ENCODE measurements at places on chromosomes 4 and X.

GRCh38 chr4:44118971-44119680, 329.5 kb downstream of the KCTD8 start:
- no peak for DNase-seq

GRCh38 chrX:105636667-105637066, 185.7 kb upstream of the NRK start:
- DNase-seq, result no peak

GRCh38 chr4:57548856-57549255, 438.7 kb upstream of the IGFBP7 start:
- DNase-seq, result no peak

DNA sequence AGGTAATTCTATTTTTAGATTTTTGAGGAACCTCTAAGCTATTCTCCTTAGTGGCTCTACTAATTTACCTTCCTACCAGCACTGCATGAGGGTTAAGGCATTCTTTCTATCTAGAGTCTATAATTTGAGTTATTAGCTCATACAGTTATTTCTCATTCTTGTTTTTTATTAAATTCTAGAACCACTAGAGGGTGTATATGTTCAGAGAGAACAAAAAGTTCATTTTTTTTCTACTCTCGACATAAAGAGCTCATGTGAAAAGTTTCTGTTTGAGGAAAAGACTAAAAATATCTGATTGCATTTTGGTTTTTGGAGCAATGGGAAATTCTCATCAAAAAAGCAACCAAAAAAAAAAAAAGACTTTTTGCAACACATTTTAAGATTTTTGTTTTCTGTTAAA, 57.0 kb upstream of the LRAT start:
- no peak for DNase-seq

- DNase-seq, result no peak
Measured at GRCh38 chr4:178553201-178553600, 1111.0 kb upstream of the AGA start.

DNA sequence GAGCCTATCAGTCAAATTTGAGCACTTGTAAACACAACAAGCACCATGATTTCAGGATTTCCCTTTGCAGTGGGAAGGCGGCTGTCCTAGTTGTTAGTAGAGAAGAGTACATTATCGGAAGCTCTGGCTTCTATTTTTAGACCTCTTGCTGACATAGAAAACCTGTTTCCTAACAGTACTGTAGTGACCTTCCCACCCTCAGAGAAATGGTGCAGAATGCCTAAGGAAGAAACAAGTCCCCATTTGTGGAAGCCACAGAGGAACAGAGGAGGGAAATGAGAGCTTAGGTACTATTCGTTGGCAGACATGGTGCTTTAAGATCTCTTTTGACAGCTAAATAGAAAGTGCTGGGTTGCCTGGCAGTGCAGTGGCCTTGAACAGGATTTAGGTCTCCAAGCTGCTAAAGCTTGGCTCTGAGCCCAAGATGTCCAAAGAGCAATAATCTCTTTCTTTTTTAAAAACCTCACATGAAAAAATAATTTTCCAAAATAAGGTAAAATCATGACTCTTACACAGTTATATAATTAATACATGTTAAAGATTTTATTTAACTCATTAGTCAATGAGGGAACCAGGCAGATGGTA, 24.9 kb downstream of the GLRA2 start:
- DNase-seq, result no peak

DNA sequence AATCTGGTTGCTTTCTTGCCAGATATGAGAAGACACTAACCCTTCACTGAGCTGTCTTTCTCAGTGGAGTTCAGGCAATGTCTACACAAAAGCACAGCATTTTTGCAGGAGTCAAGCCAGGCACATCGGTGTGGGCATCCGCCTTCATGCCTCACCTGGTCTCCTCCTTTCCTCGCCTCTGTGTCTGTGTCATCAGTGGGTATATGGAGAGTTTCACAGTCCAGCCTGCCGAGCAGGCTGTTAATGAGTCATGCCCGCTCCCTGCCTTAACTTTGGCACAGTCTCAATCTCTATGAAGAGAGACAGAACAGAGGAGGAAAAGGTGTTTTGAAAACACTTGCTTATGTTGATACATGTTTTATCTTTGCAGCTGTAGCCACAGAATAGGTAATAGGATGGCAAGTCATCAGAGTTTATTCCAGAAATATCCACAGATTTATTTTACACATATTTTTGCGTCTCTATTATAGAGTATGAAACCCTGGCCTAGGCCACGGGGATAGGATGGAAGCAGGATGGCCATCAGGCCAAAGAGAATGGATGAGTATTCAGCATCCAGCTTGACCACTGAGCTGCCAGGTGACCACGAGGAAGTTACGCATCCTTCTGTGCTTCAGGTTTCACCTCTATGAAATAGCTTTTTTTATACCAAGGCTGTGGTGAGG, 32.8 kb upstream of the MAML3 start:
- DNase-seq, result no peak

- DNase-seq, result no peak
Measured at GRCh38 chr4:110411574-110412011, 64.4 kb upstream of the ENPEP start.

- DNase-seq, result peak; percentile 77
Measured at GRCh38 chr4:26197018-26197779, 123.6 kb upstream of the RBPJ start.

DNA sequence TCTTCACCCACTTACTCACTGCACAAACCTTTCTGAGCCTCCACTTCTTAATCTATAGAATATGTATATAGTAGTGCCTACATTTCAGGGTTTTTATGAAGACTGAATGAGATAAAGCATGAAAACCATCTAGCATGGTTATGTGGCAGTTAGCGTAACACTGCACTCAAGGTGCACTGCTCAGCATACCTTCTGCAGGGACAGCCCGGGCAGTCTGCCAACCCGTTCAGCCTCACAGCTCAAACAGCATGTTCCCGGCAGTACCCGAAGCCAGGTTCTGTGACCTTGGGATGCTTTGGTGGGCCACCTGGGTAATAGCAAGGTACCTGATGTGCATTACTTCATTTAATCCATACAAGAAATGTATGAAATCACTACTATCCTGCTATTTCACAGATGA, 81.4 kb downstream of the DOCK11 start:
- DNase-seq, result no peak

- no peak for DNase-seq
Measured at GRCh38 chr4:117267317-117267716, 181.9 kb upstream of the TRAM1L1 start.

GRCh38 chr4:37922328-37922727, 31.4 kb downstream of the TBC1D1 start:
- no peak for DNase-seq

DNA sequence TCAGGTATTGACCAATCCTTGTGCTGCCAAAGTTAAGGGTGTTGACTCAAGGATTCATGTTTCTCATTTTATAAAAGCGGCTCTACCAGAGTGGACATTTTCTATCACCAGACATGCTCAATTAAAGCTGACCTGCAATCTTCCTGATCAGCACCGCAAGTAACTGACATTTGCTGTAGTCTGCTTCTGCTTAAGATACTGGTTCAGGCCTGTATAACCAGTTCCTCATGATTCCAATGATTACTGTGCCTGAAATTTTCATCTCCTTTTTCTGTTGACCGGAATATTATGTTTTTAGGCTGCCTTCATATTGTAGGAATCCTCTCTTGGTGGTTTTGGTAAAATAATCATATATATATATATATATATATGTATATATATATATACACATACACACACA, 160.2 kb upstream of the SPIN4 start:
- no peak for DNase-seq

GRCh38 chr4:79862821-79863220, 210.2 kb downstream of the ANTXR2 start:
- no peak for DNase-seq

- no peak for DNase-seq
Measured at GRCh38 chr4:74041418-74041817, 2.9 kb upstream of the CXCL3 start.

DNA sequence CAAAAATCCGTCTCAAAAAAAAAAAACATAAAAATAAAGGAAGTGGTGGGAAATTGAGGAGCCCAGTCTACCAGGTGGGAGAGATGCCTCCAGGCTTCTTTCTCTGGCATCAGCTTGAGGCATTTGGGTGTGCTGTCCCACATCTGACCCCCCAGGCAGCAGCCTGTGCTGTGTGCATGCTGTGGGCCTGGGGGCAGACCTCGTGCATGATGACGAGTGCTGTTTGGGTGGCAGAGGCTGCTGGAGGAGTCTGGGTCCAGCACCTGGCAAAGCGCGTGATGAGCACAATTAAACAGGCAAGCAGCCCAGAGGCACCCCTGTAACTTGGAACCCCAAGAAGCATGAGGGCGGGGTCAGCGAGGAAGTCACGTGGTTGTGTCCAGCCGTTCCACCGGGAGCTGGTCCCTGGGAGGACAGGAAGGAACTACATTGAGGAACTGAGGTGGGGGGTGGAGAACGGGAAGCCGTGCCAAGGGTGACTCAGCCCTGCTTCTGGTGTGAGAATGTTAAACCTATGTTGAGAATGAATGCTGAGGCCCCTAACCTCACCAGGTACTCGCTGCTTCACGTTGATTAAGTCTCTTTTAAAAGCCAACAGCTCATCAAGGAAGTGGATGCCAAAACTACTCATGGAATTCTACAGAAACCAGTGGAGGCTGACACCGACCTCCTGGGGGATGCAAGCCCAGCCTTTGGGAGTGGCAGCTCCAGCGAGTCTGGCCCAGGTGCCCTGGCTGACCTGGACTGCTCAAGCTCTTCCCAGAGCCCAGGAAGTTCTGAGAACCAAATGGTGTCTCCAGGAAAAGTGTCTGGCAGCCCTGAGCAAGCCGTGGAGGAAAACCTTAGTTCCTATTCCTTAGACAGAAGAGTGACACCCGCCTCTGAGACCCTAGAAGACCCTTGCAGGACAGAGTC, 6.1 kb downstream of the TACC3 start:
- DNase-seq, result no peak

DNA sequence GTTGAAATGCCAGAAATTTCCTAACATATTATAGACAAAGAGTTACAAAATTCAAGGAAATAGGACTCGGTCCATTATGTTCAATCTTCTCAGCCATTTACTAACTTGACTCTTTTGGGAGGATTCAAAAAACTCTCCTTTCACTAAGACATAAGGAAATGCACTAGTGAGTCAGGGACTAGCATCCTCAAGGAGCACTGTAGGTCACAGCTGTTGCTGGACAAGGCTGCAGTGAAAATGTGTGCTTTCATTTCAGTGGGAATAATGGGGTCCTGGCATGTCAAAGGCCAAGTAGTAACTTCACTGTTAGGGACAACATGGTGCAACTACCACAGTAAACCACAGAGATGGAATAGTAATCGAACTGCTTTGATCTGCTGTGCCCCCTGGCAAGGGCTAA, 56.9 kb upstream of the ABCG2 start:
- DNase-seq, result no peak

DNA sequence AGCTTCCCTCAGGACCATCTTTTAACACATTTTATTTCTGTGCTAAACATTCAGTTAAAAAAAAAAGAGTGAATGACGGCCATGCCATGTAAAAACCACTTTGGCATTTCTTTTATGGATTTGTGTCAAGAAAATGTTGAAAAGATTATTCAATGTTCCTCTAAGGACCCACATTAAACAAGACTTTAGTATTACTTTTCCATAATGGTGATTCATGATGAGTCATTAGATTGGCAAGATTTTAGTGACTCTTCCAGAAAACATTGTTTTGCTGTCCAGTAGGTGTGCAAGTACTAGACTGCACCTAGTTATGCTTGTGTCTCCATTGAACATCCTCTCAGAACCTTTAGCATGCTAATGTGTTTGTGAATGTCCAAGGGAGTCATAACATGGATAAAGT, 748.6 kb downstream of the STPG2 start:
- DNase-seq, result no peak

- no peak for DNase-seq
Measured at GRCh38 chrX:70826715-70827114, 81.8 kb downstream of the TEX11 start.

DNA sequence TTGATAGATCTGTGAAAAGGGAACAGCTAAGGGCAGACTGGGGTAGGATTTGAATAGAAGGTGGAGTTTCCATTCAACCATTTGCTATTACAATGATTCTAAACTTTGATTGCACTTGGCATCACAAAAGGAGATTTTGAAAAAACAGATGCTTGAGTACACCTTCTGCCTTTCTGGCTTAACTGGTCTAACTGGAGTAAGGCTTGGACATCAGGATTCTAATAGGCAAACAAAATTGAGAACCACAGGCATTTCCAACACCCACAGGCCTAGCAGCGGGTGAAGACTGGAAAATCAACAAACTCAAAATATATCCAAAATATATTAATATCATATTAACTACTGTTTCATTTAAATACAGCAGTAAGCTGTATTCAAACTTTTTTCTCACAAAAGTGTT, 1.9 kb upstream of the VEGFC start:
- DNase-seq, result no peak

- DNase-seq, result no peak
Measured at GRCh38 chr4:171785388-171785787, 27.8 kb upstream of the GALNTL6 start.

GRCh38 chrX:101357166-101357795, 8.7 kb upstream of the TIMM8A start:
- DNase-seq, result no peak

GRCh38 chr4:81723019-81723884, 251.5 kb upstream of the RASGEF1B start:
- DNase-seq, result no peak

DNA sequence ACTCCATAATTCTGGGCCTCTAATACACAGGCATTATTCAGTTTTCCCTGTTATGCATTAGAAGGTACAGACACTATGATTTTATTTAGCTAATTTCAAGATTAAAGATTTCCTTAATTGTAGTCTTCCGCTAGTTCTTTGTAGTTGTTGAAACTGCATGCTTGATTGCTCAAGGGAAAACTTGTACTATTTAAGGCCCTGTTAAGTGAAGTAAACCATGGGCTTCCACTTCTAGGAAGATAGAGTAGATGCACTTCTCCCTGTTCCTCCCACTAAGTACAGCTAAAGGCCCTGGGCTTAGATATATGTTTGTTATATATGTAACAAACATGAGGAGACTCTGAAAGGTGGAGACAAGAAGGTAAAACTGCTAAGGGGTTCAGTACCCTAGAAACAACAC, 215.8 kb upstream of the LEF1 start:
- no peak for DNase-seq

GRCh38 chrX:104833401-104833800, 267.4 kb downstream of the IL1RAPL2 start:
- no peak for DNase-seq

DNA sequence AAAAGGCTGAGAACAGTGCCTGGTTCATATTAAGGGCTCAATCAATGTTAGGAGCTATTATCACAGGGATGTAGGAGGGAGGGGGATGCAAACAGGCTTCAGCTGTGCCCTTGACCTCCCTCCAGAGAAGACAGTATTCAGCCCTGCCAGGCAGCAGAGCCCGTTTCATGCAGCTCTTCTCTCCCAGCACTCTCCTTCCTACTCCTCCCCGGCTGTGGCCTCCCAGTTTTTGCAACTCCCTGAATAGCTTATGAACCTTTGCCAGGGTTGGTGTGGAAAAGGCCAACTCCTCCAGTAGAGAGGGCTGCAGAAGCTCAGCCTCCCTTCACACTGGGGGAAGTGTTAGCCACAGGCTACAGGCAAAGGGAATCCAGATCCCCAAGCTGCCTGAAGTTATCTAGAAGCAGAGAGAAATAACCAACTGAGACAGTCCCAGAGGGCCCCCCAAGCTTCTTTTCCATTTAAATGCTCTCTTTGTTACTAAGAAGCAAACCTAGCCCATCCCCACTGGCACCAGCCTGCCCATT, 31.7 kb upstream of the APLN start:
- no peak for DNase-seq
